PC-9 (cell line): ENCODE measurements at places on chromosomes 5 and 9. TPM values are rescaled to one million over a fixed set of nuclear protein-coding genes. Genes with fewer than 3 reads are reported as not detected.

- no peak for DNase-seq
- H3K4me1 ChIP-seq: no peaks in the 10 kb centered on the region
- H3K4me3 ChIP-seq: no peak overlapping the region
- H3K36me3 ChIP-seq: no peaks in the 10 kb centered on the region
- no peaks in the 10 kb centered on the region for H3K27me3 ChIP-seq
- no peak overlapping the region for H3K27ac ChIP-seq
Measured at GRCh38 chr5:109076741-109077140, 329.0 kb downstream of the FER start.

DNA sequence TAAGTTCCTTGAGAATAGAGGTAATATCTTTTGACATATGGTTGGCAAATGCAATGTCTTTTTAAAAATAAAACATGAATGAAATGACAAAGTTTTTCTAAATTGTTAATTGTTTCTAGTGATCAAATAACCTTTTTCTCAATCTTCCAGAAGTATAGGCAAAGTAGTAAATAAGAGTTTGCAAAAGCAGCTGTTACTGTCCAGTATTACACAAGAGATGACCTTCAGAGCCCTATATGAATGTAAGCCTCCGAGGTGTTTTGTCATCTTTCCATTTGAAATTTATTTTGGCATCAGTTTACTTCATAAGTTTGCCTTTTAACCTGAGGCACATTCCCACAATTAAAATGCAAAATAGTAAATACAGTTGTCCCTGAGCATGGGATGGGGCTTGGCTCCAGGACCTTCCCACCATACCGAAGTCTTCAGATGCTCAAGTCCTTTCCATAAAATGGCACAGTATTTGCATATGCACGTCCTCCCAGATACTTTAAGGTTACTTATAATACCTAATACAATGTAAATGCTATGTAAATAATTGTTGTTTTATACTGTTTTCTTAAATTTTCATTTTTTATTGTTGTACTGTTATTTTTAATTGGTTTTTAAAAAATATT, 65.6 kb downstream of the MEGF9 start:
- no peaks in the 10 kb centered on the region for H3K27me3 ChIP-seq
- H3K36me3 ChIP-seq: 0 out of 2 replicates have a peak, but pooled peaks cover 14% of the 10 kb centered on the region
- no peak overlapping the region for H3K4me3 ChIP-seq
- no peaks in the 10 kb centered on the region for H3K4me1 ChIP-seq

Gene CDH18
- total RNA-seq: not detected in 2 replicates

DNA sequence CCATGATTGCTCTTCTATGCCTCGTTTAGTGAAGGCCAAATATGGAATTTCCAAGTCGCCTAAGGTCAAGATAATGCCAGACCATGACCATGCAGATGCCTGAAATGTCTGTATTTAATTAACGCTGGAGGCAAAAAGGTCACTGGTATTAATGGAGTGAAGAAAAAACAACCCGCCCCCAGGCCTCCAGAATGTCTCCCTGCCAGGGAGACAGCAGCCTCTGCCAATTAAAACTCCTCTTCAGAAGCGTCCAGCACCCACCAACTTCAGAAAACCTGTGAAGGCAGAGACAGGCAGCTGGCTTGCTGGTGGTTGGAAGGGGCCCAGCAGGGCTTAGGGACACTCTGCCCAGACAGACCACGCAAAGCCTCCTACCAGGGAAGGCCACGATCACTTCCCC, 94.4 kb downstream of the VAV2 start:
- H3K27ac ChIP-seq: no peak overlapping the region
- H3K36me3 ChIP-seq: no peaks in the 10 kb centered on the region
- no peak overlapping the region for H3K4me3 ChIP-seq
- H3K4me1 ChIP-seq: no peaks in the 10 kb centered on the region
- no peak for DNase-seq

GRCh38 chr5:56069652-56070226, 75.0 kb upstream of the IL6ST start:
- no peaks in the 10 kb centered on the region for H3K27me3 ChIP-seq
- H3K27ac ChIP-seq: no peak overlapping the region
- no peaks in the 10 kb centered on the region for H3K4me1 ChIP-seq
- no peaks in the 10 kb centered on the region for H3K36me3 ChIP-seq
